ENCODE measurements at places on chromosomes 1 and 21. TPM values are rescaled to one million over a fixed set of nuclear protein-coding genes. Genes with fewer than 3 reads are reported as not detected.

CFHR1 gene
- not detected for total RNA-seq

GRCh38 chr1:204960306-204961125 lies 82.5 kb upstream of the CNTN2 start:
- DNase-seq = no peak

RAB3B gene
- 37.3 TPM for total RNA-seq

DNA sequence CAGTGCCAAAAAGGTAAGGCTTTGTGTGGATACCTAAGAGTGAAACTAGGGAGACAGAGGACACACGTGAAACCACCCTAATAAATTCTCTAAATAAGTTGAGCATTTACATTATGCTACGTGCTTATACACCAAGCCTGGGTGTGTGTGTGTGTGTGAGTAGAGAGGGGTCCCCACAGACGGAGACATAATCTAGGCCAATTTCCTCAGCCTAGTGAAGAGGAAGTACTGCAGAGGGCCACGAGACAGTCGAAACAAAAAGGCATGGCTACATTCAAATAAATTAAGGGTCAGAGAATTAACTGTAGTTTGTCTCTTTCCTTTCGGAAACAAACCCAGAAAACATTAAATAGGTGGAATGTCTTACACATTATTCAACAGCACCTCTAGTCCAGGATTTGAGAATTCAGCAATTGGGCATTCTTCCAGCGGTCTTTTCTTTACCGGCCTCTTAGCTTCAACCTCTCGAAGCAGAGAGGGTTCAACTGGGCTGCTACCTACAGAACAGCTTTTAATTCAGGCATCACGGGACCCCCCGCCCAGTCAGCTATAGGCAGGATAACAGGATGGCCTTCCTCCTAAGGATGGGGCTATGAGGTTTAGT lies 75.0 kb downstream of the DESI2 start:
- no peak for DNase-seq

GRCh38 chr1:66598670-66599069 lies 64.7 kb downstream of the SGIP1 start:
- no peak for DNase-seq

DNA sequence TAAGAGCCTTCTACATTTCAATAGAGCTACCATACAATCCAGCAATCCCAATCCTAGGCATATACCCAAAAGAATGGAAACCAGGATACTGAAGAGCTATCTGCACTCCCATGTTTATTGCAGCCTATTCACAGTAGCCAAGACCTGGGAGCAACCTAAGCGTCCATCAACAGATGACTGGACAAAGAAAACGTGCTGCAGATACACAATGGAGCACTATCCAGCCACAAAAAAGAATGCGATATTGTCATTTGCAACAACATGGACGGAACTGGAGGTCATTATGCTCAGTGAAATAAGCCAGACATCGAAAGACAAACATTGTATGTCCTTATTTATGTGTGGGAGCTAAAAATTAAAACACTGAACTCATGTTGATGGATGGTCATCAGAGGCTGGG lies 115.3 kb downstream of the HLCS start:
- no peak for DNase-seq

DNA sequence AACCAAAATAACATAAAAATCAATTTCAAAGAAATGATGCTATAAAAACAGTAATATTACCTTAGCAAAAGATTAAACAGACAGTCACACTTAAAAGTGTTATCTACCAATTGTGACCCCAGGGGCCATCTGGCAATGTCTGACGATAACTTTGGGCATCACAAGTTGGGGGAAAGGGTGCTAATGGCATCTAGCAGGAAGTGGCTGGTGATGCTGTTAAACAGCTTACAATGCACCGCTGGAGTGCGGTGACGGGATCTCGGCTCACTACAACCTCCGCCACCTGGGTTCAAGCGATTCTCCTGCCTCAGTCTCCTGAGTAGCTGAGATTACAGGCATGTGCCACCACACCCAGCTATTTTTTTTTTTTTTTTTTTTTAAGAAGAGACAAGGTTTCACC lies 27.6 kb downstream of the NUP133 start:
- no peak for DNase-seq

- DNase-seq = no peak
These were observed 308.6 kb downstream of the TPR start for GRCh38 chr1:186066411-186066810.

GRCh38 chr21:15275615-15276235 lies 210.9 kb upstream of the NRIP1 start:
- DNase-seq = no peak

CELA3A gene
- not detected for total RNA-seq

DNA sequence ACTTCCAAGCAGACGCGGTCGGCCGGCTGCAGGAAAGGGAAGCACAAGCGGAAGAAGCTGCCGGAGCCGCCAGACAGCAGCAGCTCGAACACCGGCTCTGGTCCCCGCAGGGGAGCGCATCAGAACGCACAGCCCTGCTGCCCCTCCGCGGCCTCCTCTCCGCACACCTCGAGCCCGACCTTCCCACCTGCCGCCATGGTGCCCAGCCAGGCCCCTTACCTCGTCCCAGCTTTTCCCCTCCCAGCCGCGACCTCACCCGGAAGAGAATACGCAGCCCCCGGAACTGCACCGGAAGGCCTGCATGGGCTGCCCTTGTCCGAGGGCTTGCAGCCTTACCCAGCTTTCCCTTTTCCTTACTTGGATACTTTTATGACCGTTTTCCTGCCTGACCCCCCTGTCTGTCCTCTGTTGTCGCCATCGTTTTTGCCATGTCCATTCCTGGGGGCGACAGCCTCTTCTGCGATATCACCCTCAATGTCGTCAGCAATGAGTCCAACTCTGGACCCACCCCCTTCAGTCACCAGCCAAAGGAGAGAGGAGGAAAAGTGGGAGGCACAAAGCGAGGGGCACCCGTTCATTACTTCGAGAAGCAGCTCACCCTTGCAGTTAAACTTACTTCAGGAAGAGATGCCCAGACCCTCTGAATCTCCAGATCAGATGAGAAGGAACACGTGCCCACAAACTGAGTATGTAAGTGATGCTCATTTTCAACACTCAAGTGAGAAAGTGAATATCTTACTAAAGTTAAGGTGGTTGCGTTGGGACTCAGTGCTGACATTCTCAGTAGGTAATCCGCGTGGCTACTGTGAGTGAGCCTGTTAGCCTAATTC lies 25.5 kb downstream of the UTS2 start:
- no peak for DNase-seq

GRCh38 chr1:4657244-4657789 lies 2.9 kb downstream of the AJAP1 start:
- DNase-seq = peak; percentile 49

All from H1 (cell line).